ENCODE measurements at places on chromosomes 5 and 9. TPM values are rescaled to one million over a fixed set of nuclear protein-coding genes. Genes with fewer than 3 reads are reported as not detected.

The PCDHGA9 gene
- 0.64 TPM for total RNA-seq

The BTNL8 gene
- total RNA-seq, result not detected

The FOXD4L6 gene
- not detected for total RNA-seq

The TMEM171 gene
- 65.9 TPM for total RNA-seq

DNA sequence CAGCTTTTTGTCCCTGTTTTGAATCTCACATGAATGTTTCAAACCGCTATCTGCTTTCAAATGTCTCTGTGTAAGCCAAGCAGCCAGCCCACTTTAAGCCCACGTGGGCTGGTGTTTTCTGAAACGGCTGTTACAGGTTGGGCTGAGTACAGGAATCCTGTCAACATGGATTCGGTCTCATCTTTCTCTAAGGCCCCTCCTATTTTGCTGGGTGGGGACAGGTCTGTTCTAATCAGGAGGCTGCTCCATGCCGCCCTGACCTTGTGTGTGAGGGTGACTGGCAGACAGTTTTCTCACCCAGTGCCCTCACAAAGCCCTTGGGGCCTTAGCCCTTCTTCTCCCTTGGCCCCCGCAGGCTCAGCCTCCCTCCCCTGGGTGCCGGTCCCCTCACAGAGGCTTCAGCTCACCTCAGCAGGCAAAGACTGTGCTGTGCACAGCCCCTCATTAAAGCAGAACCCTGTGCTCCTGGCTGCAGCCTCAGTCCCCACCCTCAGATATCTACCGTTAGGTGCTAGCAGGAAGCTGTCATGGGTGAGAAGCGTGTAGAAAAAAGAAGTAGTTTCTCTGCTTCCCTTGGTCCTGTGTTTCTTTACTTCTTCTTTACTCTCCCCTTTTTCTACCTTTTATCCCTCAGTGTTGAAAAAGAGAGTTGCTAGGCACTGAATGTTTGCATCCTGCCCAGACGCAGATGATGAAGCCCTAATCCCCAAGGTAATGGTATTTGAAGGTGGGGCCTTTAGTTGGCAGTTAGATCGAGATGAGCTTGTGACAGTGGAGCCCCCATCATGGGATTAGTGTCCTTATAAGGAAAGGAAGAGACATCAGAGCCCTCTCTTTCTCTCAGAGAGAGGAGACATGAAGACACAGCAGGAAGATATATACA, 205.7 kb downstream of the ADAMTS12 start:
- no peak for DNase-seq

DNA sequence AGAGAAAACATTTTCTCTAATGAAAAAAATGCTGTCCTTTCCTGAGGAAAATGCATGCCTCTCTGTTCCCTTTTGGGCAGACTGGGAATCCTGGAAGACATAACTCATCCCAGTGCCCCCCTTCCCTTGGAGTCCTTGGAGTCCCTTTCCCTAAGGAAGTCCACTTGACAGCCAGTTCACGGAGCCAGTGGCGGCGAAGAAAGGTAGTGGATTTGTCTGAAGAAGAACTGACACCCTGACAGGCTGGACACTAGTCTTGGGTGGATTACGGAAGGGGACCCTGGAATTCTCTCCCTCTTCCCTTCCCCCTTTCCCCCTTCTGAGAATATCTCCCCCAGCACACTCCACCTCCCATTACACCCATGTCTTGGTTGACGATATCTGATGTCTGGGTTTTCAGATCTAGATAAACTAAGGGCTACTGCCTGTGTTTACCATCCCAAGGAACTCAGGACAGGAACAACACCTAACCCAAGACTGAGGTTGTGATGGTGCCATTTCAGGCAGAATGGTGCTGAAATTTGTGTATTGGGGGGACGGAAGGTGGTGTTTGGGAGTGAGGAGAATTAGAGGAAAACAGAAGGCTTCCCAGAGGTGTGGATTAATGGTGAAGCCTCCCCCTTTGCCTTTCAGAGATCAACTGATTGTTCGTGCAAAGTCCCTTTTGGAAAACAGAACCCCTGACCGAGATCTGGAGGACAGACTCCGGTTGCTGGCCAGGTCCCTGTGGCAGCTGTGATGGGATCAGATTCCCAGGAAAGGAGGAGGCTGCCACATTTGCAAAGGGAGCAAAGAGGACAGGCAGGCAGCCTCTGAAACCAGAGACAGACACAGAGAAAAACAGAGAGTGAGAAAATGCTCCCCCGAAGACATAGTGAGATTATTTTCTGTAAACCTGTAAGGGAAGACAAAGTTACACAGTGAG, 704 bp downstream of the SPARC start:
- no peak for DNase-seq

GRCh38 chr5:179008667-179009066, 13.5 kb upstream of the GRM6 start:
- DNase-seq, result no peak

GRCh38 chr9:102521097-102521755, 473.9 kb upstream of the CYLC2 start:
- no peak for DNase-seq

GRCh38 chr9:94210616-94211603, 48.2 kb upstream of the ZNF169 start:
- DNase-seq, result no peak

GRCh38 chr5:61525512-61526206, 193.6 kb downstream of the ZSWIM6 start:
- DNase-seq, result no peak

DNA sequence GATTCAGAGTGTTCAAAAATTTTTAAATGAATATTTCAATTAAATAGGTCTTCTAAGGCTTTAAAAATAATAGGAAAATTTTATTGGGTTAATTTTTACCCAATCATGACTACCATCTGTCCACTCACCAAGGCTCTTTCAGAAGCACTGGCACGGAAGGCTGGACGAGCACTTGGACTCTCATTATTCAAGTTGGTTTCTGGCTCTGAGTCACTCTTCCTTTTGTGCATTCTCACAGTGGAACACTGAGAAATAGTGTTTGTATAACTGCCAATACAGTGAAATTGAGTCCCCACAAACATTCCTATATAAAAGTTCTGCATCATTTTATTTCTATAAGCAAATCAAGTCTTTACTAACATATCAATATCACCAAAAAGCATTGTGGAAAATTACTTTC, 1149.0 kb downstream of the EFNA5 start:
- peak; percentile 91 for DNase-seq

GRCh38 chr9:70292253-70292652, 33.5 kb downstream of the SMC5 start:
- DNase-seq, result no peak

DNA sequence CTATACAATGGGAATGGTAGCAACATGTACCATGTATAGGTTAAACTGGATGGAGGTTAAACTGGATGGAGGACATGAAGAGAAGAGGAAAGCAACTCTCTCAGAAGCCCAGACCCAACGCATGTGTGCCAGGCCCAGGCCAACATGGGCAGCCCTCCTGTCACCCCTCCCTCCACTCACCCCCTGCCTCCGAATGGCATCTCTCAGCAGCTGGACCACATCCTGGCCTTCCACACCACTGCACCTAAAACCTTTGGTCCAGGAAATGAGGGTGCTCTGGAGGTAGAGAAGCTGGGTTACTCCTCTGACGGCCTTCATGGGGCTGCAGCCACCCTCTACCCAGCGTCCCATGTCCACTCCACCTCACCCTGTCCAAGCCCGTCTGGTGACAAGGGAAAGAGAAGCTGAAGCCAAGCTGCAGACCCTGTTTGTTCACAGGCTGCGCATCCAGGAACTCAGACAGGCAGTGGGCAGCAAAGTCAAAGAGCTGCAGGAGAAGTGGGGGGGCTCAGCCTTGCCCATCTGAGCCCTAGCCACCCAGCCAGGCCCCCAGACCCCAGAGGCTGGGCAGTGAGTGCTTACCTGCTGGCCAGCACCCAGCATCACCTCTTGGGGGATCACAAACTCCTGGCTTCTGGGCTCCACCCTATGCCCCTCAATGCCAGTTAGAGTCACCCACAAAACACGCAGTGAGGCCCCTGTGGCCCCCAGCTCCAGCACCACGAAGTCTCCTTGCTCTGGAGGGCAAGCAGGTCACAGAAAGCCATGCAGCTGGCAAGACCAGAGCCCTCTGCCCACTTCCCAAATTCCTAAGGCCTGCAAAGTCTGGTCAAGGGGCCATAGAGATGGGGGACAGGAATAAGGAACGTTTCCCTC, 8.5 kb downstream of the HK3 start:
- DNase-seq, result no peak

- DNase-seq, result no peak
Observed at GRCh38 chr5:147904110-147904509, 2.2 kb downstream of the C5orf46 start.

DNA sequence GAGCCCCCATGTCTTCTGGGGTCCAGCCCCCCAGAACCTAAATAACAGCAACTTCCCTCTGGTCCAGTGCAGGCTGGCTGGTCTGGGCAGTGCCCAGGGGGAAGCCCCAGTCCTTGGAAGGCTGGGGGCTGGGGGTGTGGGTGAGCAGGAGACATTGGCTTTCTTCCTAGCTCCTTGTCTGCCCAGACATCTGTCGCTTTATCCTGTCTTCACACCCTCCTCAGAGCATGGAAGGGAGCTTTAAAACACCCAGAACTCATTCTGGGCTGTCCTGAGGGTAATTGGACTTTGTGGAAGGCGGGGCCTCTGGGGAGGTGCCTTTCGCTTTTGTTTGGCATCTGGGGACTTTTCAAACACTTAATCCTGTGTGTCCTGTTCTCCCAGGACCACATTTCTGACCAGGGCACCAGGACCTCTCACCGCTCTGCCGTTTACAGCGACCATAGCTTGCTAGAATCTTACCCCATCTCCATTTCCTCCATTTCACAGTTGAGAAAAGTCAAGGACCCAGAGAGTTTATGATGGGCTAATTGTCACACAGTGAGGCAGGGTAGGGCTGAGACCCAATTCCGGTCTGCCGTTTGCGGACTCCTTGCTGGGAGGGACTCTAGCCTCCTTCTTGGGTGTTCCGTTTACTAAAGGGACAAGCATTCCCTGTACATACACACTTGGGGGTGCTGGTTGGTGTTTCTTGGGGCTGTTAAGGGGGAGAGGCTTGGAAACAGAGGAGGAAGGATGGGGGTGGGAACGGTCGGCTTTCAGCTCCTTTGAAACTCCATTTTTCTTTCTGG, 1.1 kb downstream of the GSN start:
- DNase-seq, result peak; percentile 67

GRCh38 chr5:179605026-179605833, 18.2 kb downstream of the HNRNPH1 start:
- DNase-seq, result no peak

DNA sequence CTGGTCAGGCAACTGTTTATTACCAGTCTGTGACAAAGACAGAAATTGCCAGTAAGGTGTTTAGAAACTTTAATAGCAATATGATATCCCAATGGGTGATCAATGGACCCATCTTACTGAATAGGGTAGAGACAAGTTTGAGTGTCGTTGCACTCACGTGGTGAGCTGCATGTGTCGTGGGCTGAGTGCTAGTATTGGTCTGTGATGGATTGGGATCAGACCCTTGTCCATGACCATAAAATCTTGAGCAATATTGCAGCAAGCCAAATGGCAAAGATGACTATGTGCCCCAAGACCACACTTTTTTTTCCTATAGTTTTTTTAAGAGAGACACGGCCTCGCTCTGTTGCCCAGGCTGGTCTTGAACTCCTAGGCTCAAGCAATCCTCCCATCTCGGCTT, 114.5 kb downstream of the PALM2AKAP2 start:
- no peak for DNase-seq

DNA sequence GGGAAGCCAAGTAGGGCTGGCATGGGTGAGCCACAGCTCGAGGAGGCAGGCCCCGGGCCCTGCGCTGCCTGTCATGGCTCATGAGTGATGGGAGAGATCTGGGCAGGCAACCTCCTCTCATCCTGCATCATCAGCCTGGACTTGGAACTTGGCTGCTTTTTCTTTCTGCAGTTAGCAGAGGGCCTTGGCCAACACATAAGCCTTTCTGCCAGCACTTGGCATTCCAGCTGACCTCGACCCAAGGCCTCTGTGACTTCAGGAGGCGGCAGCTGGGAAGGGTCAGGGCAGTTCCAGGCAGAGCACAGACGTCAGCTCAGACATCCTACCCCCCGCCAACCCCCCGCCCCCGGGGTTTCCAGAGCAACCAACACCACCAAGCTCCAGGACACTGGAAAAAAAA, 7.6 kb downstream of the S1PR3 start:
- DNase-seq, result peak; percentile 32

DNA sequence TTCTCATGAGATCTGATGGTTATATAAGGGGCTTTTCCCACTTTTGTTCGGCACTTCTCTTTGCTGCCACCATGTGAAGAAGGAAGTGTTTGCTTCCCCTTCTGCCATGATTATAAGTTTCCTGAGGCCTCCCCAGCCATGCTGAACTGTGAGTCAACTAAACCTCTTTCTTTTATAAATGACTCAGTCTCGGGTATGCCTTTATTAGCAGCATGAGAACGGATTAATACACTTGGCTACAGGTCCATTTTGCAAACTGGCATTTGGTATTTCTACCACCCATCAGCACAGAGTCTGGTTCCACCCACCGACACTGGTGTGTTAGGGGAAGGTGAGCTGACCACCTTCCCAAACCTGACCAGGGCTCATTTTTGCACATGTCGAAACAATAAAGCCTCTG, 47.9 kb upstream of the RARS1 start:
- DNase-seq, result no peak

GRCh38 chr5:37740331-37741066, 99.3 kb downstream of the GDNF start:
- DNase-seq, result peak; percentile 75

DNA sequence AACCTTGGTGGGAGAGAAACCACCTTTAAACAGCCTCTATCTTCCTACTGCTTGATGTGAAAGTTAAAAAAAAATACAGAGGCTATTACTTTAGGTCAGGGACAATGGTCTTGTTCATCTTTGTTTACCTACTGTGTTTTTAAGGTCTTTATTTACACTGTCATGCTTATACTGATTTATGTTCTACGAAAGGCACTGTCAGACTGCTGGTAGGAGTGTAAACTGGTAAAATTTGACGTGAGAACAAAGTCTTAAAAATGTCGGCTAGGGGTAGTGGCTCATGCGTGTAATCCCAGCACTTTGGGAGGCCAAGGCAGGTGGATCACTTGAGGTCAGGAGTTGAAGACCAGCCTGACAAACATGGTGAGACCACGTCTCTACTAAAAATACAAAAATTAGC, 42.1 kb upstream of the ELOVL7 start:
- DNase-seq, result no peak

DNA sequence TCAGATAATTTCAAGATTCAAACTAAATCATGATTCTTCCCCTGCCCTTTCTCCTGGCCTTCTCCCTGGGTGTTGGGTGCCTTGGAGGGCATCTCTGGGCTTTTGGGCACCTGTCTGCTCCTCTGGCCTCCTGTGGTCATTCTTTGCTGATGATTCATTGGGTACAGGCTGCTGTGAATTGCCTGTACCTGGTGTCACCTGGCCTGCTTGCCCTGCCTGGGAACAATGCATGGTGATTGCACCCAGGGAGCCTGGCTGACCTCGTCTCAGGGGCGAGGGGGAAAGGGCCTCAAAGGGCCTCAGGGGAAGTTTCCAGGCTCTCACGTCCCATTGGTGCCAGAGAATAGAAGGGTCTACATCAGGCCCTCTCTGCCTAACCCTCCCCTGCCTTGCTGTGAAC, 20.1 kb upstream of the CKMT2 start:
- DNase-seq, result no peak

All from LHCN-M2 (cell line).